Smooth muscle cell of the brain vasculature (primary cell): ENCODE measurements at places on chromosomes 2 and 18.

DNA sequence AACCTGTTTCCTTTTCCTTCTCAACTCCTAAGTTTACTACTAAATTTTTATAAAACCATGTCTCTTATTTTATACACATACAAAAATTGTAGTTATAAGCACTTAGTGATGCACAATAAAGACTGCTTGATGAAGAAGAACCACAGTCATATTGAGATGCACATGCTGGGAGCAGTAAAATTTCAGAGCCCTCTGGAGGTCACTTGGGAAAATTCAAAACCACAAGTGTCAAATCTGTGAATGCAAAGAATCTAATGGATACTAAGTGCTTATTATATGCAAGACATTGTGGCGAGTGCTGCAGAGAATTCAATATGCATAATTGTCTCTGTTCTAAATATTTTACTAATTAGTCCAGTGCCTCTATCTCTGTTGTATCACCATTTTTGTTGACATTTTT lies 180.5 kb downstream of the VWC2L start:
- DNase-seq, result no peak

DNA sequence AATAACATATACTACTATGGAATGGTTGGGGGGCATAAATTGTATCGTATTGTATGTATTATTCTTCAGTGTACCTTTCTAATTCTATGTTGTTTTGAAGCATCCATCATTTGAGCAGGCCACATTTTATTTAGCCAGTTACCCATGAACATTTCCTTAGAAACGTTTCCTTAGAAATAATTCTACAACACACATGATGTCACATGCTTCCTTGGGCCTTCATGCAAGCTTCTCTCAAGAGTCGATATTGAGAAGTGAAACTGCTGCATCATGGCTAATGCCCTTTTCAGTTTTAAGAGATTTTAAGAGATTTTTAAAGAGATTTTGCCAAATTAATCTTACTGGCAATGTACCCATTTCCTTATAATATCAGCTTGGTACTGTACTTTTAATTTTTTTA lies 63.9 kb downstream of the ALPK2 start:
- DNase-seq, result no peak

DNA sequence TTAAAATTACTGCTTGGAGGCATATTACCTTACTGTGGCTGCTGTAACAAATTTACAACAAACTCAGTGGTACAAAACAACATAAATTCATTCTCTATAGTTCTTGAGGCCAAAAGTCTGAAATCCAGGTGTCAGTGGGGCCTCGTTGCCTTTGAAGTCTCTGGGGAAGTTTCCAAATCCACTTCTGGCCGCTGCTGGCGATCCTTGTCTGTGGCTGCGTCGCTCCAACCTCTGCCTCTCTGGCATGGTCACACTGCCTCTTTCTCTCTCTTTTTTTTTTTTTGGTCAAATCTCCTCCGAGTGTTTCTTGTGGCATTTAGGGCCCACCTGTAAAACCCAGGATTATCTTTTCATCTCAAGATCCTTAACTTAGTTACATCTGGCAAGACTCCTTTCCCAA lies 182.8 kb downstream of the ST6GAL2 start:
- DNase-seq, result no peak

- no peak for DNase-seq
Observed at GRCh38 chr2:226772389-226773179, 27.0 kb downstream of the IRS1 start.

GRCh38 chr2:226631671-226632070 lies 167.9 kb downstream of the IRS1 start:
- DNase-seq, result no peak

DNA sequence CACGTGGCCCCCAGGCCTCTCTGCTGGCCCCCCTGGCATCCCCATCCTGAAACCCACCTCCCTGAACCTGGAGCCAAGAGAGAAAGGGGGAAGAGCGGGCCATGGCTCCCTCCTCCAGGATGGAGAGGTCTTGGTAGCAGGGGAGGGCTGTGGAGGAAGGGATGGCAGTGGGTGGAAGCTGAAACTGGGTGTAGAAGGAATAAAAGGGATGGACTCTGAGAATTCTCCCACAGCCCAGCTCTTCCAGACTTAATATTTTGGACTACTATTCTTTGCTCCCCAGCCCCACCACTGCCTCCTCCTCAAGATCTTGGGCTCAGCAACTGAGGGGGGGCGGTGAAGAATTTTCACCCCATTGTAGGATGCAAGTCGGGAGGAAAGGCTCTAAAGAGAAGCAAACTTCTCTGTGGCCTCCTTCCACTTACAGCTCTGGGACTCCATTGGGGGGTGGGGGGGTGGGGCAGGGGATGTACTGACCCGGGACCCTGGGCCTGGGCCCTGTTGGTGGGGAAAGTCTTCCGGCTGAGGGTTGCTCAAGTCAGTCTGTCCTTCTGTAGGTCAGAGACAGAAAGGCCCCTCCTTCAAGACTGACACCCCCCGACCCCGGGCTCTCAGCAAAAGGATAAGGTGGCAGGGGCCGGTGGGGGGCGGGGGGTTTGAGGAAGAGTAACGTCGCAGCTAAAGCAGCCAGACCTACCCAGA lies 501 bp downstream of the TNS1 start:
- DNase-seq, result no peak

DNA sequence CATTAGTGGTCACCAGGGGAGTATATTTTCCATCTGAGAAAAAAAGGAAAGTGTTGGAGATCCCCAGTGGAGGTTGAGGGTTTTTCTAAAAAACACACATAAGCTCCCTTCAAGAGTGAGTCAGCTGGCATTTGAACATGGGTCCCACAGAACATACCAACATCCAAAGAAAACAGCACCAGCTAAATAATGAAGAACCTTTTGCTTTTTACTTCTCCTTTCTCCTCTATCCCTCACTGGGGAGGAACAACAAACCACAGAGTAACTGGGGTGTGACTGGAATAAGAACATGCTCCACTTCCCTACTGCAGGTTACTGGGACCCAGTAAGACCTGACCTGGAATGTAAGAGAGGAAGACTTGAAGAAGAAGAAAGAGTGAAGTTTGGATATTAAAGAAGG lies 56.5 kb upstream of the RAPH1 start:
- DNase-seq, result no peak

DNA sequence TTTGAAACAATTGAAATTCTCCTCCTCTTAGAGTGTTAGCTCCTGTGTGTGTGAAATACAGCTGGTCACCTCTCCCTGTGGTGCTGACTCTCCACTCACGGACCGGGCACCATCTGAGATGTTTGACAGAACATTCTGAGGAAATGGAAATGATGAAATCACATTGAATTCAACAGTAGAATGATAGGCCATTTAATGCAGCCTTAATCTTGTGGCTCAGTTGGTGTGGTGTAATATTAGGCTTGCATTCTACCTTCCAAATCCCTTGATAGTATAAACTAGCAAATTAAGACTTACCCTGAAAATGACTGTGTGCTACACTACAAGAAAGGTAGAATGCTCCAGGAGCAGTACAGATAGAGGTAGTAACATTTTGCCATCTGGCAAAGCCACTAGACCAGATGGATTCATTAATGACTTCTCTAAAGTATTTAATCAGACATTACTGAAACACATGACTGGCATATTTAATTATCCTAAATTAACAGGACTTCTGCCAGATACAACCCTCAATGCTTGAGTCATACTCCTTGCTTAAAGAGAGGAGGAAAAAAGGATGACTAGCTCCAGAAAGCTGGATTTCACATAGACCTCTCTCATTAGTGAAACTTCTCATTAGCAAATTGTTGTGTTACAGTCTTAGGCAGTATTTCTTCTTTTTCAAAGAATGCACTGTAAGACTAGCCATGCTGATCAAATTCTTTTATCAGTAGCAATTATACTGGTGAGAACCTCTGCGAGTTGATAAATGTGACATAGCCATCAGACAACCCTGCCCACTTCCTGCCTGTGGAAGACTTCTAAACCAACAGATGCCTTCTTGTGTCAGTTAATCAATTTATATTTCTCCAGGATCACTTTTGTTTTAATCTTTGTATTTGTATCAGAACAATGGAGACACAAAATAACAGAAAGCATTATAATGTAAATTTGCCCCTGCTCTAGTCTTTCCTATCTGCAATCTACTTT lies 80.6 kb downstream of the EML6 start:
- no peak for DNase-seq

DNA sequence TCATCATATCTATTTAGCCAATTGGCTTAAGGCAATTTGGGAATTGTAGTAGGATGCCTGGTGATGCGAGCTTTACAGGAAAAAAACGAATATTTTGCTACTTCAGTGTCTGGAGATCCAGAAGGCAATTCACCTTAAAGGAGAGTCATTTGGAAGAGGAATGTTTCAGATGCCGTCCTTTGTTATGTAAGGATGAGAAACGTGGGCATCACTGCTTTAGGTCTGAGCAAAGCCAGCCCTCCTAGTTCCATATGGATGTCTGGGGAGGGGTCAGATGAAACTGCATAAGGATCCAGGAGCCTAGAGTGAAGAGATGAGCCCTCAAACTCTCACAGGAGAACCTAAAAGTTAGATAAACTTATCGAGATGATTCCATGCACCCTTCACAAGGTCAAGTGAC lies 30.9 kb upstream of the DOCK10 start:
- DNase-seq, result no peak

GRCh38 chr2:132547090-132547687 lies 122.8 kb downstream of the LYPD1 start:
- DNase-seq, result peak; percentile 56

DNA sequence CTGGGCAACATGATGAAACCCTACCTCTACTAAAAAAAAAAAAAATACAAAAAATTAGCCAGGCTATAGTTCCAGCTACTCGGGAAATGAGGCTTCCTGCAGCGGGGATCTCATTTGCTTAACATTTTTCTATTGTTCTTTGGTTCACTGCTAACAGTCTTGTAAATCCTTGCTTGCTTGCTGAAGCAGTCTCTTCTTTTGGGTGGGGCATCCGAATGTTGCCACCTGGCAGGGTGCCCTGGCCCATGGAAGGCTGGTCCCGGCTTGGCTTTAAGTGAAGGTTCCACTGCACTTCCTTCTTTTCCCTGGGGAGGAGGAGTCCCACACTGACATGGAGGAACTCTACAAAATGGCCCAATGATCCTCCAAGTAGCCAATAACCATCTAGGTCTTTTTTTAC lies 6.0 kb upstream of the ANKRD29 start:
- DNase-seq, result no peak

GRCh38 chr2:162710287-162710890 lies 128.2 kb downstream of the KCNH7 start:
- DNase-seq, result no peak

DNA sequence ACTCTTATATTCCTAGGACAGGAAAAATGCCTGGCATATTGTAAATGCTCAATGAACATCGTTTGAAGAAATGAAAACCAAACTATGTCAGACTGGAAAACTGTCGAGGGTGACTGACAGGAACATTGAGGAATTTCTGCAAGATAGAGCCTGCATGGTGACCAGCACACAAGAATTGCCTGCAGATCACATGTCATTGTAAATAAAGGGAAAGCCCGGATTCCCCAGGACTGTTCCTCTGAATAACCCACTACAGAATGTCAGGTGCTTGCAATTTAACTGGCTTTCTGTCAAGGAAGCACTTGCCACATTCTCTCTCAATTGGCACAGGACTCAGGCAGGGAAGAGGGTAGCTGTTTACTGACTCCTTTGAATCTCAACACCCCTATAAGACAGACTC lies 129.0 kb upstream of the REG3G start:
- no peak for DNase-seq

- no peak for DNase-seq
Observed at GRCh38 chr2:4551691-4552474, 848.5 kb downstream of the DCDC2C start.

DNA sequence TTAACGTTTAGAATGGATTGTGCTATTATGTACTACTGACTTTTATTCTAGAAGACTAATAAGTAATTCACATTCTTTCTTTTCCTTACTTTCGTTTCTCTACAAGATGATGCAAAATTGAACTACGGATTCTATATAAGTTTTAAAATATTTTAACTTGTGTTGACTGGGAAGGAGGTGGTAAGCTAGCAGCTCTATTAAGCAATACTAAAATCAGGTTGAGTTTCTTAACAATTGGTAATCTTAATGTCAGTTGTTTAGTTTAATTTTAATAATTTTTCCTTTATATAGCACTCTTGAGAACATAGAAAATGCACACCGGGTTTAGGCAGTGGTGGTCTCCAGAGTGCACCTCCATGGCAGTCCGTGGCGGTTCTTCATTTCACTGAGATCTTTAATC lies 215.2 kb downstream of the MCFD2 start:
- no peak for DNase-seq

- DNase-seq, result no peak
Observed at GRCh38 chr2:232230560-232230959, 148.0 kb upstream of the ALPP start.

- no peak for DNase-seq
Observed at GRCh38 chr18:8526332-8526731, 82.9 kb upstream of the RAB12 start.

- DNase-seq, result no peak
Observed at GRCh38 chr18:58091099-58091611, 47.1 kb downstream of the NEDD4L start.

- peak; percentile 18 for DNase-seq
Observed at GRCh38 chr2:200677721-200678532, 92.1 kb downstream of the AOX1 start.

- DNase-seq, result no peak
Observed at GRCh38 chr18:44897411-44897810, 216.7 kb downstream of the SETBP1 start.

GRCh38 chr2:133814890-133815289 lies 246.6 kb upstream of the NCKAP5 start:
- DNase-seq, result no peak

GRCh38 chr18:58896268-58896667 lies 31.6 kb downstream of the ZNF532 start:
- no peak for DNase-seq

DNA sequence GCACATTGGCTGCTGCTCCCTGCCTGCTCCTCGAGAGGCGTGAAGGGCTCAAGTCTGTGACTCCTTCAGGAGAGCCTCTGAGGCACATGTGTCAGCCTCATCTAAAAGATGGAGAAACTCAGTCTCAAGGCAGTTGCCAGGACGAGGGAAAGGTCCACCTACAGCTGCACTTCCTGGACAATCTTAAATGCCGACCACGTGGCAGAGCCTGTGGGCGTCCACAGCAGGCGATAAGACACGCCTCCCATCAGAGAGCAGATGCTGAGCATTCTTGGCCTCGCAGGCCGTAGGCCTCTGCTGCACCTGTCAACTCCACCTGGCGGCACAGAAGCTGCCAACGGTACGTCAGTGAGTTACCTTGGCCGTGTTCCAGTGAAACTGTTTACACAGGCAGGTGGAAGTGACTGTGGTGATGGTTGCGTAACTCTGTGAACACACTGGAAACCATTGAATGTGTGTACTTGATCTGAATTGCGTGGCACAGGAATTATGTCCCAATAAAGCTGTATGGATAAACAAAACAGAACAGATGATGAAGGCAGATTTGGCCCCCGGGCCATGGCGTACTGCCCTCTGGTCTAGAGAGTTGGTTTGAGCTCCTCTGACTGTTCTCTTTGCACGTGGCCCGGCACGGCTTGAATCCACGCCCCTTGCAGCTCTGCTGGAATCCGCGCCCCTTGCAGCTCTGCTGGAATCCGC lies 114.5 kb downstream of the RNF144A start:
- DNase-seq, result no peak
